Heart left ventricle (tissue), 16 donors: ENCODE measurements at places on chromosomes 16 and 17. TPM values are rescaled to one million over a fixed set of nuclear protein-coding genes. Genes with fewer than 3 reads are reported as not detected.

Gene ATAD5
- 0.34 TPM for polyA plus RNA-seq

Gene MYH2
- polyA plus RNA-seq = not detected

Gene GFAP
- polyA plus RNA-seq = 6.9 TPM

Gene TMEM92
- not detected for polyA plus RNA-seq

GRCh38 chr17:4485676-4486646 is 12.7 kb upstream of the SPNS2 start:
- no peak for DNase-seq

GRCh38 chr17:77729587-77729986 is 228.9 kb upstream of the TNRC6C start:
- no peak for DNase-seq

DNA sequence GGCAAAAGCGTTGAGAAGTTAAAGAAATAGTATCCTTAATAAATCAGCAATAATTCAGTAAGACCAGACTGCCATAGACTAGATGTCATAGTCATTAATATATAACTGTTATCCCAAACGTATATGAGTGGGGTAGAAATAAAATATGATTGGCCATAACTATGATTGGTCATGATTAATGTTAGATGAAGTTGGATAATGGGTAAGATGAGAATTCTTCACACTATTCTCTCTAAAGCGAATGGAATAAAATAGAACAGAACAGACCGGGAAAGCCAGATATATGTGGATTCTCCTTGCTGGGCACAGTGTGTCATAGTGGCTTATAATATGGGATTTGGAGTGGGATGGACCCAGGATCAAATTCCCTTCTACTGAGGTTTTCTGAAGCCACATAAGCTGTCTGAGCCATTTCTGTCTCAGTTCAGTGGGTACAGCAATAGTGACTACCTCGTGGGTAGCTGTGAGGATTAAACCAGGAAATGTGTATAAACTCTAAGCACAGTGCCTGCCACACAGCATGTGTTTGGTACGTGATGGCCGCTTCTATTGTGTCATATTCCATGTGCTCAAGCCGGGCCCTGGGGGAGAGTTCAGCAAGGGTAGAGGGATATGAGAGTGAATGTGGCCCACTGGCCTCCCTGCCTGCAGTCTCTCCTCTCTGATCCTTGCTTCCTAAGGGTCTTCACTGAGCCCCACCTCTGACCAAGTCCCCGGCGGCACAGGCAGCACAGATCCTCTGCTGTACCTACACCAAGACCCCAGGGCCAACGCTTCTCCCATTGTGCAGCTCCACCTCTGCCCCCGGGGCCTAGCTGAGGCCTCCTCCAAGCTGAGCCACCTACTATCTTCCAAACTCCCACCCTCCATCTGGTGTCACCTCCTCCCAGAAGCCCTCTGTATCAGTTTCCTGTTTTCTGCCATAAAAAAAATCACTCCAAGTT is 3.7 kb downstream of the CETP start:
- DNase-seq = no peak

GRCh38 chr16:8920645-8921346 is 38.6 kb downstream of the LITAFD start:
- no peak for DNase-seq

DNA sequence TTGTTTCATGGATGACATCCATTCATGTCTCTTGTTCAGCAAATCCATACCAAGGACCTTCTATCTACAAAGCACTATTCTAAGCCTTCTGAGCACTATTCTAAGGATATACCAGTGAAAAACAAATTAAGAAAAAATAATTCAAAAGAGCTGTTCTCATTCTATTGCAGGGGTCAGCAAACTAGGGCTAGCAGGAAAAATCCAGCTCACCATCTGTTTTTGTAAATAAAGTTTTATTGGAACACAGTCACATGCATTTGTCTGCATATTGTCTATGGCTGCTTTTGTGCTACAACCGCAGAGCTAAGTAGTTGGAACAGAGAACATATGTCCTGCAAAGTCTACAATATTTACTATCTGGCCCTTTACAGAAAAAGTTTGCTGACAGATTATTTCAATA is 222.7 kb upstream of the DYNLRB2 start:
- no peak for DNase-seq

- no peak for DNase-seq
Measured at GRCh38 chr16:86495357-86495701, 15.0 kb upstream of the FOXF1 start.

DNA sequence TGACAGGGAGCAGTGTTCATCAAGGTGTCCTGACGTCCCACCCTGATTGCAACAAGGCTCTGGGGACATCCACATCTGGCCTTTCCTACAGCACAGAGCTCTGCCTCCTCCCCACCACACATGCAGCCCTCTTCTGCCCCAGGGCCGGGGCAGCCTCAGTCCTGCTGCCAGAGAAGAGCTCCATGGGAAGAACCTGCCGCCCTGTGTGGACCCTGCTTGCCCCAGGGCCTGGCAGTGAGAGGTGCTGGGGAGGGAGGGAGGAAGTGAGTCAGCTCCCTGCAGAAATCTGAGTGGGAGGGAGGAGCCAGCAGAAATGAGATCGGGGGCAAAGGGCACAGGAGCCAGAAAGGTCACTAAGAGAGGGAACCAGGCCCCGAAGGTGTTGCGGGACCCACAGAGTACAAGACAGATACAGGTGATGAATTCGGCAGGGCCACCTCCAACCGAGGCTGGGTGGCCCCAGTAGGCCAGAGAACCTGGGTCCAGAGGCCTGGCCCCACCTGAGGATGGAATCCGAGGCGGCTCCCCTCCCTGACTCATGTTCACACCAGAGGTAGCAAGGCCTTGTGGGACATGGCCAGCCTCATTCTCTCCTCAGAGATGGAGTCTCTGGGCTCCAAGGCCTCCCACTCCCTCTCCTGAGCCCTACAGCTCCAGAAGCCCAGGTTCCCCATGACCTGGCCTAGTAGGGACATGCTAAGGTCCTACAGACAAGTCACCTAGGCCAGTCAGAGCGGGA is 24.8 kb downstream of the MYO18A start:
- DNase-seq = no peak

DNA sequence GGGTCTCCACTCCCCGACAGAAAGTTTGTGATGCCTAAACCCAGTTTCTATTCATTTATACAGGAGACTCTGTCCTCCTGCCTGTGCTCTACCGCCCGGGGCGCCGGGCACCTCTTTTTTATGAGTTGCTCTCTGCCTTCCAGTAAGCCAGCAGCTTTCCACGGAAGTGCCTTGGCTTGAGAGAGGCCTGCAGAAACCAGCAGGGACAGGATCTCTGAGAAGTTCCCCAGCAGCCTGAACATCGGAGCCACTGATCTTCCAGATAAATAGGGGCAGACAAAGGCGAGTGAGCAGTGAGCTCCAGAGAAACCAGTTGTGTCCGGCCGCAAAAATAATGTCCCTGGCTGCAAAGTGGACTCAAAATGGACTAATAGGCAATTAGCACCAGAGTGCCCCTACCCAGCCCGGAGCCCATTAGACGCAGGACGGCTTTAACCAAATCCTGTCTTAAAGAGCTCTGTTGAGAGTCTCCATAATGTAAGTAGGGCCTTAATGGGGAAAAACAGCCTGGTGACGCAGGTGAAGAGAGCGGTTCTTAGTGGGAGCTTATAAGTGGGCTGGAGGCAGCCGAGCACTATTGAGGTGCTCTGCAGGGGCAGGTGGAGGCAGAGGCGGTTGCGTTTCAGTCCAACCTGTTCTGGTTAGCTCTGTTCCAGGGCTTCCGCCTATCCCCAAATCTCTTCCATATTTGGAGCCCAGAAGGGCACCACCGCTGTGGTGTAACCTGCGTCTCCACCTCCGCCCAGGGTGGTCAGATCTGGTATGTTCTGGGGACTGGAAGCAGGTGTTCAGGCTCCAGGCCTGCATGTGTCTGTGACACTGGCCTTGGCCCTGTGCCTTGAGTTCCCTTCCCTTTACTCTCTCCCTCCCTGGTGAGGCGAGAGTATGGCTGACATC is 74.1 kb downstream of the NT5M start:
- DNase-seq = no peak

DNA sequence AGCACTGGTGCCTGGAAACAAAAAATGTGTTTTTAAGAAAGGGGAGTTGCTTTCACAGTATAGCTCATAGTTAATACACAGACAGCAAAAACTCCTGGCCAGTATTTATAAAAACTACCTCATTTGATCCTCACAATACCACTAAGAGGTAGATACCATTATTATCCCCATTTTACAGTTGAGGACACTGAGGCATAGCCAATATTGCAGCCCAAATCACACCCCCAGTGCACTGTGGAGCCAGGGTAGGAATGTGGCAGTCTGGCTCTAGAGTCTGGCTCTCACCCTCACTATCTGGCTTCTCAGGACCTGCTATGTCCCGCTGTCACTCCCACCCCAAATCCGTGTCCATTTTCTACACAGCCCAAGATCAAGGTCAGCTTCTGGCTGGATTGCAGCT is 2.6 kb downstream of the ARHGAP23 start:
- DNase-seq = no peak

DNA sequence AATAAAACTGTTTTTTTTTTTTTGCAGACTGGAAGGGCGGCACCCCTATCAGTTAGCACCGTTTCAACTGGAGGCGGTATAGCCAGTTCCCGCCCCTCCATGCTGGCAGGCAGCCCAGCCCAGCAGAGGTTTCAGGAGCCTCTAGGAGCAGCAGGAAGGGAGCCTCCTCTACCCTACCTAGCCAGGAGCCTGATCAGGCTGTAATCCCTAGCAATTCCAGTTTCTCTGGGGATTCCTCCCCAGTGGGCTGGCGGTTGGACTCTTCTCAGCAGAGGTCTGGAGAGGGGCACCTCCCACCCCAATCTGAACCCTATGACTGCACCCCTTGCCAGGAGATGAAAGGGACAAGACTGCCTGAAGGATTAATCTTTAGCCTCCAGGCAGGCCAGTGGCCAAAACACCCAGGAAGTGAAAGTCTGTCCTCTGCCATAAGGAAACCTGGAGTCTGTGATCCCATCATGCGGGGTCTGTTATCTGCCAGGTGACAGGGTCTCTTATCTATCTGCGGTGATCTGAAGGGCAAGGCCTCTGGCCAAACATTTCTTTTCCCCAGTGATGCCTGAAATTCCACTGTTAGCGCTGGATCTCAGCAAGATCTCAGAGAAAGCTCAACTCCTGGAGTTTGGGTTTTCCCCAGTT is 4.9 kb upstream of the CDH1 start:
- no peak for DNase-seq

DNA sequence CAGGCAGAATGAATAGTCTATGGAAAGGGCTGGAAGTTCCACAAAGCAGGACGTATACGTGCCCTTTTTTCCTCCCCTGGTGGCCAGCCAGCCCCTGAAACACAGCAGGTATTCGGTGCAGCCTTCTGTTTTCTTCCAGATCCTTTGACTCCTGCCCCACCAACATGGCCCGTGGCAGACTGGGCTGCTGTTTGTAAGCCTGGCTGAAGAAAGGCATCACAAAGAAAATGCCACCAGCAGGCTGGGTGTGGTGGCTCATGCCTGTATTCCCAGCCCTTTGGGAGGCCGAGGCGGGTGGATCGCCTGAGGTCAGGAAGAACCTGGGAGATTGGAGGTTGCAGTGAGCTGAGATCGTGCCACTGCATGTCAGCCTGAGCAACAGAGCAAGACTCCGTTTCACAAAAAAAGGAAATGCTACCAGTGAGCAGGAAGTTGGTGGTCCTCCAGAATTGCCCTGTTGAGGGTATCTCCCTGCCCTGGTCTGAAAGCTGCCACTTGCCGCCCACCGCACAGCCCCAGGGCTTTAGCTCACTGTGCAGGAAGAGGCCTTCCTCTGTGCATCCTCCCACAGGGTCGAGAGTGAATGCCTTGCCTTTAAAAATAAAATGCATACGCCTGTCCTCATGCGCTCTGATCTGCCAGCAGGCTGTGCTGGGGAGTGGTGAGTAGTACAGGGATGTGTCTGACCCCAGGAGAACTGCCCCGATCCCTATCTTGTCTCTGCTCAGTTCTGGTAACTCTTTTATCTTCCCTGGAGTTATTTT is 587.7 kb downstream of the MAF start:
- no peak for DNase-seq

DNA sequence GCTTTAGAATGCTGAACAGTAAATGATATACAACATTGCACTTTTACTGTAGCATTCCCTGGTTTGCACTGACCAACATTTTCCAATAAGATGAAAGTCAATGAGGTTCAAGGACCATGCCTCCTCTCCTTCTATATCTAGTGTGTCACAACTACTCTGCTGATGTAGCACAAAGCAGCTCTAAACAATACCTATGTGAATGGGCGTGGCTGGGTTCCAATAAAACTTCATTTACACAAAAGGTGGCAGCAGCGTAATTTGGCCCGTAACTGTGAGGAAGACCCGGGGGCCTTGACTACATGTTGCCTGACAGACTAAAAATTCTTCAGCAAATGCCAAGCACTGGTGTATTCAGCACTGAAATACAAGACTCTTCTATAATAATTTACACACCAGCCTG is 6.5 kb downstream of the SRP68 start:
- no peak for DNase-seq

DNA sequence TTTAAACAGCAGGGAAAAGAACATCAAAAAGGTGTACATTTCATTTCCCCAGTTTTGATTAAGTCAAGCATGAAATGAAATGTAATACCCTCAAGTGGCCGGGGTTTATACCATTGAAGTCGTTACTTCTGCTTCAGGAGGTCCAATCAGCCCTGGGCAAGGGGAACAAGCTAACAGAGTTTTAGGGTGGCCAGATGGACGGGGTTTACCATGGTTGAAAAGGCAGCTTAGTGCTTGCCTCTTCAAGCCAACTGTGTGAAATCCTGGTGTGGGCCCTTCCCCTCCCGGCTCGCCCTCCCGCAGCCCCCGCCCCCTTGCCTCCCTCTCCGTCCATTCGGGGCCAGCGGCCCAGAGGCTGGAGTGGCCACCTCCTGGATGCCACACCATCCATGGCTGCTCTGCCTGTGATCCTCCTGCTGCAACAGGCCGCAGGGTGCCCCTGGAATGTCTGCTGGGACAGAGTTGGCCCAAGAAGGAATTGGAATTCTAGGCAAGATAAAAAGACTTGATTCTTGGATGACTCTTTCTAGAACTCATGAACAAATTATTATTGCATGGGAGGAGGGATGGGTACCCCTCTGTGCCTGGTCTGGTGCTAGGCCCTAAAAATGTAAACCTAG is 296.2 kb upstream of the IRX3 start:
- no peak for DNase-seq

DNA sequence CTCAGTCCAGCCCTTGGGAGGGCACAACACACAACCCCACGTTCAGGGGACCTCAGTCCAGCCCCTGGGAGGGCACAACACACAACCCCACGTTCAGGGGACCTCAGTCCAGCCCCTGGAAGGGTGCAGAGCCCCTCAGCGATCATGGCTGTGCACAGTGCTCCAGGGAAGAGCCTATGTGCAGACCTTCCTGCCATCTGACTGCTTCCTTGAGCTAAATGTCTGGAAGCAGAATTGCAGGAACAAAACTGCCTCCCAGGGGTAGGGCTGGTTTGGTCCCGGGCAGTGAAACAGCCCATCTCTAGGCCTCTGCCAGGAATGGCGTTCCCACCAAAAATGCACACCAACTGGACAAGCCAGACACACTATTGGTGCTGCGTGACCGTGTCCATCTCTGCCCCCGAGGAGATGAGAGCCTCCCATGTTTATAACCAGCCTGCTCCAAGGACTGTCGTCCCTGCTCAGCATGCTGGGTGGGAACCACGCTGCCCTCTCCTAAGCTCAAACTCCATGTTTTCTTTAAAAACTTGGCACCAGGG is 44.0 kb downstream of the ZNF276 start:
- no peak for DNase-seq
